ENCODE measurements at places on chromosomes 11 and 22. TPM values are rescaled to one million over a fixed set of nuclear protein-coding genes. Genes with fewer than 3 reads are reported as not detected.

Gene FAM227A
- 3.8 TPM for total RNA-seq

Gene IGLL1
- not detected for total RNA-seq

Gene PRR33
- not detected for total RNA-seq

Gene MAP4K2
- total RNA-seq = 28.3 TPM

Gene GALR3
- total RNA-seq = 0.69 TPM

Gene CYP2D6
- 1.4 TPM for total RNA-seq

Gene TSPAN32
- not detected for total RNA-seq

Gene C11orf52
- 2.1 TPM for total RNA-seq

Gene STIM1
- total RNA-seq = 17.0 TPM

Gene ANKK1
- 0.15 TPM for total RNA-seq

Gene SOX6
- total RNA-seq = 0.62 TPM

Gene OR4C13
- not detected for total RNA-seq

Gene MS4A7
- total RNA-seq = 0.25 TPM

Gene ZBTB16
- 0.34 TPM for total RNA-seq

Gene GSTT2
- total RNA-seq = 1.1 TPM

Gene SAA2
- total RNA-seq = 4.1 TPM

Gene TSGA10IP
- 4.1 TPM for total RNA-seq

Gene MMP13
- total RNA-seq = not detected

Gene SLC25A45
- 2.5 TPM for total RNA-seq

Gene OOSP3
- total RNA-seq = not detected

Gene SYT9
- total RNA-seq = 1.7 TPM

Gene NEFH
- total RNA-seq = 3.7 TPM

Gene TTC28
- total RNA-seq = 13.0 TPM

Gene ACER3
- total RNA-seq = 13.7 TPM

Gene TMEM86A
- 1.3 TPM for total RNA-seq

Gene HSPB2
- total RNA-seq = 0.55 TPM

Gene SSRP1
- total RNA-seq = 218 TPM
